ENCODE measurements at places on chromosomes 2 and 18. TPM values are rescaled to one million over a fixed set of nuclear protein-coding genes. Genes with fewer than 3 reads are reported as not detected.

GRCh38 chr2:236161082-236161462 is 7.1 kb downstream of the GBX2 start:
- peaks cover 5% of the 10 kb centered on the region for H3K4me1 ChIP-seq
- H3K27me3 ChIP-seq, result peaks cover 4% of the 10 kb centered on the region
- no peaks in the 10 kb centered on the region for H3K36me3 ChIP-seq

The CD302 gene
- total RNA-seq, result 30.9 TPM

DNA sequence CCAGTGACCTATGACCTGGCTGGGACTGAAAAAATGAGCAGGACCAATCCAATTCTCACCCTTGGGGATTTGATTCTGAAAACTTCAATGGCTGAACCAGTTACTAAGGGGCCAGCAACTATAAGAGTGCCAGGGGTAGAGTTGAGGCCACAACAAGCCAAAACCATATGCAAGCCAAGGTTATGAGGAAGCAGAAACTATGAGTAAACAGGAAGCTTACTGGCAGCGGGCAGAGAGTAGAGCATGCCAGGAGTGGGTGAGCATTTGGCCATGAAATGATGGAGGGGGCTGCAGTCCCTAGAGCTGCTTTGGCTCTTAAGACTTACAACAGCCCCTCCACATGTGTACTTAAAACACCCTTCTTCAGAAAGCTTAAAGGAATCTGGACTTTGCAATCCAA is 82.4 kb downstream of the RBMS1 start:
- no peak overlapping the region for H3K4me3 ChIP-seq
- peak overlapping the region; percentile 61 for H3K27ac ChIP-seq
- peak; percentile 69 for DNase-seq
- H3K27me3 ChIP-seq, result no peaks in the 10 kb centered on the region
- H3K36me3 ChIP-seq, result no peaks in the 10 kb centered on the region
- peaks cover 5% of the 10 kb centered on the region for H3K4me1 ChIP-seq

DNA sequence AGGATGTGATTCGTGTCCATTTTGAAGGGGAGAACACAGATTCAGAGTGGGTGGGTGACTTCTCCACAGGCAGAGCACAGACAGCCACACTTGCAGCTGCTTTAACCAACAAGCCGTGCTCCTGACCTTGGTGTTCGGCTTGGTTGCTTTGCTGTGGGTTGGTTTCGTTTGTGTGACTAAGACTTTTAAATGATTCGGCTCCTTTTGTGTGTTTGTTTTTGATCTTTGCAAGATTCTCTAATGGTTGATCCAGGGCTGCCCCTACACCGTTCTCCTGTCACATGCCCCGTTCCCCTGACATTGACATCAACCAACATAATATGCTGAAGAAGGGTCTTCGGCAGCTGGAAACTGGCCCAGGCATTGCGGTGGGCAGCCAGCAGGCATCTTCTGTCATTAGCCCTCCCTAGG is 95.9 kb upstream of the MBOAT2 start:
- DNase-seq, result no peak
- no peaks in the 10 kb centered on the region for H3K36me3 ChIP-seq
- no peak overlapping the region for H3K27ac ChIP-seq
- no peak overlapping the region for H3K4me3 ChIP-seq

DNA sequence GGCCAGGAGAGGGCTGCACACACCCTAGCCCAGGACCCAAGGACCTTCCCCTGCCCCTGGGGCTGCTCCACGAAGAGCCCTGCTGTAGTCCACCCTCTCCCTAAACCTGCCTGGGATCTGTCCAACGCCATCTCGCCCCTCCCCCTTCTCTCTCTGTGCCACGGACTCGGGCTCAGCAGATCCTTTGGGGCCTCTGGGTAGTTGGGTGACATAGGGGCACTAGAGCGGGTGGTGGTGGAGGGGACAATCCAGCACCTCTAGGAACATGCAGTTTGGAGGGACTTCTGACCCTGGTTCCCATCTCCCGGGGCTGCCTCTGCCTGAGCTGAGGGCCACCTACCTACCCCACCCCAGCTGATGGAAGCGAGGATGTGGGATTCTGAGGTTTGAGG is 7.3 kb upstream of the CRYBA2 start:
- H3K4me1 ChIP-seq, result peaks cover 23% of the 10 kb centered on the region
- no peaks in the 10 kb centered on the region for H3K36me3 ChIP-seq
- H3K27ac ChIP-seq, result no peak overlapping the region
- peaks cover 25% of the 10 kb centered on the region for H3K27me3 ChIP-seq
- no peak overlapping the region for H3K4me3 ChIP-seq
- no peak for DNase-seq

DNA sequence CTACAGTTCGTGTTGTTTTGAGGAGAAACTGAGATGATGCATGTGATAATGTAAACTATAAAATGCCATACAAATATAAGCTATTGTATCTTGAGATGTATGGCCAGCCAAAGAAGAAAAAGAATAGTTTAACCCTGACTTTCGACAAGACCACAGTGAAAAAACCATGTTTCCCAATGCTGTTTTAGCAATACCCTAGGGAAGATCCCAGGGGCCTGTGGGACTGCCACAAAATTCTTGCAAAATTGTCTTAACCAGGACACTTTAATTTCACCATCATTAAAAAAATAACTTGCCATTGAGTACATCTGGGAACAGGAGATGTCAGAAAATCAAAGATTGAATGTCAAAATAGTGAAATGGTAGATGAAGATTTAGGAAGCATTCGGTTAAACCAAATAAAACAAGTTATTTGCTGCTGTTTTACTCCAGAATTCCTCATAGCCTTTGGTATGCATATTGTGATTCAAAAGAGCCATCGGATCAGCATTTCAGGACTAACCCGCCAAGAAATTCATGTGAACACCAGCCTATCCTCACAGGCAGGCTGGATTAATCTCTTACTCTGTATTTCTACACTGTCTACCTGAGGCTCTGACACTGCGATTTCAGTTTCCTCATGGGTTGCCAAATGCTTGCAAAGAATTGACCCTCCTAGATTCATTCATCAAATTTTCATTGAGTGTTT is 49.0 kb upstream of the SP3 start:
- H3K27me3 ChIP-seq, result no peaks in the 10 kb centered on the region
- peaks cover 36% of the 10 kb centered on the region for H3K4me1 ChIP-seq
- no peaks in the 10 kb centered on the region for H3K36me3 ChIP-seq
- DNase-seq, result no peak
- H3K27ac ChIP-seq, result peak overlapping the region; percentile 94
- H3K4me3 ChIP-seq, result no peak overlapping the region

The KCNIP3 gene
- 5.2 TPM for total RNA-seq

The OR6B2 gene
- not detected for total RNA-seq

DNA sequence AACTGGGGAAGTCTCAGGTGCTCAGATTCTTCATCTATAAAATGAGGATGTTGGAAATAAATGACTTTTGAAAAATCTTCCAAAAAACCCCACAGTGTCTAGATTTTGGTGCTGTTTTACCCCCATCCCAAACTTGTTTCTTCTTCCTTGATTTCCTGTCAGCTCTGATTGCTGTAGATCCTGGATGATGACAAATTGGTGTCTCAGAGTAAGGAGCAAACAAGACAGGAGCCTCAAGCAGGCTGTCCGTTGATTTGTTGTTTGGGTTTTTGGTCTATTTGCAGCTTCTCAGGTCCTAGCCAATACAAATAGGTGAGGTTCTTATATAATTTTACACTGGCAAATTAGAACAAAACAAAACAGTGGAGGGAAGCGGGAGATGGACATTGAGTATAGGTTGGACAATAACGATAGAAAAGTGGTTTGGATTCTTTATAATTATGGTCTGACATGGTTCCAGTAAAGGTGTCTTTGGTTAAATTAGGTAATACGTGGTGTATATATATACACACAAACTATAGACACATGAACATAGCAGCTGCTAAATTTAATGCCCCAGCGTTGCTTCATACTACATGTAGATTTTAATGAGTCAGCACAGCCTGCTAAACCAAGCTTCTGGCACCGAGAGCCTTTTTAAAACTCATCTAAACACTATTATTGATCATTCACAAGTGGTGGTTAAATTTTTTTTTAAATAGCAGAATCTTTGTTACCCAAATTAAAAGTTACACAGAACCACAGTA is 142.5 kb downstream of the FMNL2 start:
- no peaks in the 10 kb centered on the region for H3K27me3 ChIP-seq
- DNase-seq, result no peak
- peaks cover 2% of the 10 kb centered on the region for H3K4me1 ChIP-seq
- no peak overlapping the region for H3K4me3 ChIP-seq
- no peaks in the 10 kb centered on the region for H3K36me3 ChIP-seq

The REG3A gene
- not detected for total RNA-seq

The CEP192 gene
- 3.1 TPM for total RNA-seq

DNA sequence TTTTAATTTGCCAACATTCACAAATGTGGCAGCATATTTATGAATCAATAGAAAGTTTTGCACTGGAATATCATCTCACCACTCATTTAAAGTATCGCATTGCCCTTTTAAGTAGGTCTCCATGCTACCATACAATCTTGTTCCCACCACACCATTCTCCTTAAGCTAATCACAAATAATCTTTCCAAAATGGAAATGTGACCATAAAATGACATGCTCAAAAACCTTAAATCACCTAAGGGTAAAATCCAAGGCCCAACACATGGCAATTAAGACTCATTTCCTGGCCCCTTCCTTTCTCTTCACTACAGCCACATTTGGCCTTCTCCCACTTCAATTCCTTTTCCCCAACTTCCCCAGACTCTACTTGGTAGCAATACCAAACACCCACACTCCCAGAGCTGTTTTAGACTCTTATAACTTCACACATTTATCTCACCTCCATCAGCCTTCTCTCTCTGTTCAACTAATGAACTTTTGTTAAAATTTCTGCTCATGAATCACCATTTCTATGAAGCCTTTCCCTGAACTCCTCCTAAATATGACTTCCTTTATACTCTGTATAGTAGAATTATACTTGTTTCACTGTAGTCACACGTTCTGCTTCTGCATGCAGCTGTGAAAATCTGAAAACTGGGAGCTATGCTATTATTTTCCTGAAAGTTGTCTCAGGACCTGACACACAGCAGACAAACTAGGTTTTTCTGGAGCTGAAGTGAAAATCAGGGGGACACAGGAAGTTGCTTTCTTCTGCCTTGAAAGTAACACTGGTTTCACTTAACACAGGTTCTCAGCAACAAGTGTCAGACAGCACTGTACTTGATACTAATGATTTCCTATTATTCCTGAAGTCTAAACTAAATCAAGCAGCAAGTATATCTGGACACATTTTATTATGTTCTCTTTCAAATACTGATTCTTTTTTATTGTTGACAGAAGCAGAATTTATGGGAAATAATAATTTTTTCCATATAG is 303.9 kb downstream of the ZEB2 start:
- no peak overlapping the region for H3K27ac ChIP-seq
- no peaks in the 10 kb centered on the region for H3K36me3 ChIP-seq
- H3K27me3 ChIP-seq, result no peaks in the 10 kb centered on the region
- no peak overlapping the region for H3K4me3 ChIP-seq

GRCh38 chr2:144597388-144597787 is 77.5 kb upstream of the ZEB2 start:
- peaks cover 5% of the 10 kb centered on the region for H3K4me1 ChIP-seq
- no peaks in the 10 kb centered on the region for H3K36me3 ChIP-seq
- DNase-seq, result no peak

The FECH gene
- total RNA-seq, result 33.0 TPM

GRCh38 chr2:28398101-28398834 is 5.6 kb downstream of the FOSL2 start:
- H3K4me1 ChIP-seq, result peaks cover 57% of the 10 kb centered on the region
- H3K27ac ChIP-seq, result peak overlapping the region; percentile 100
- peak overlapping the region; percentile 81 for H3K4me3 ChIP-seq
- H3K27me3 ChIP-seq, result no peaks in the 10 kb centered on the region

DNA sequence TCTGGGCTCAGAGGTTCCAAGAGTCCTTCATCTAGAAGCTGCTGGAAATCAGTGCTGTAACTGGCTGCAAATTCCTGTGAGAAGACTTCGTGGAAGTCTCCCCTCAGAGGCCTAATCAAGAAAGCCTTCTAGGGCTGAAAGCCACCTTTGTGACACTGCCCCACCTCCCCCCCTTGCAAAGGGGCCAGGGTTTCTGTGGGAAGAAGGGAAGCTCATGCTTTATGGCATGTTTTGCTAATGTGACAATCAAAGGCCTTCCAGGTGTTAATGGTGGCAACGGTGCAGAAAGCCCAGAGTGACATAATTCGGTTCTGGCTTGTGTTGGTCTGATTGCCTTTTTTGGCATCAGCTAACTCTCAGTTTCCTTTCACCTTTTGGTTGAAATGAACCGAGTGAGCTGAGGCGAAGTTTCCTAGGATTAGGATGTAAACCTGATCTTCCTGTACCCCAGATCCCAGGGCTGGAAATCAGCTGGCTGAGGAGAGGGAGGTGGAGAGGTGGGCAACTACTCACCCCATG is 126.9 kb upstream of the TRIB2 start:
- H3K4me3 ChIP-seq, result no peak overlapping the region
- H3K36me3 ChIP-seq, result no peaks in the 10 kb centered on the region
- DNase-seq, result no peak
- H3K27ac ChIP-seq, result no peak overlapping the region
- no peaks in the 10 kb centered on the region for H3K27me3 ChIP-seq
- no peaks in the 10 kb centered on the region for H3K4me1 ChIP-seq

GRCh38 chr2:160252278-160252887 is 52.3 kb upstream of the ITGB6 start:
- no peak overlapping the region for H3K4me3 ChIP-seq
- no peak for DNase-seq
- H3K4me1 ChIP-seq, result no peaks in the 10 kb centered on the region
- no peak overlapping the region for H3K27ac ChIP-seq
- H3K36me3 ChIP-seq, result no peaks in the 10 kb centered on the region

DNA sequence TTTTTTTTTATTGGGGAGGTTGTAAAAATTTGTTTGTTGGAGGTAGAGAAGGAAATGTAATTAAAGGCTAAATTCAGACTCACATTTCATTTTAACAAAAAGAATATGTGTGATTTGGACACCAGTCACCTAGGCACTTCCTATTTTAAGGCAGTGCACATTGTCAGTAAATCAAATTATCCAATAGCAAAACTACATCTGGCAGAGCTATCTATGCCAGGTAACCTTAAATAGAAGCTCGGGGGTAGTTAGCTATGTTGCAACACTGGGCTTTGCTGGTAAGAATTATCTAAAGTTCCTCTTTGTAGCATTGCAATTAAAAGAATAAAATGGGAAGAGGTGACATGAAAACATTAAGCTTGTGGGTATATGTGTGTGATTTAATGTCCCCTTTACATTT is 1064.4 kb upstream of the ZEB2 start:
- H3K27ac ChIP-seq, result no peak overlapping the region
- no peaks in the 10 kb centered on the region for H3K27me3 ChIP-seq
- no peak for DNase-seq
- no peaks in the 10 kb centered on the region for H3K4me1 ChIP-seq

- H3K27ac ChIP-seq, result no peak overlapping the region
- no peak overlapping the region for H3K4me3 ChIP-seq
- no peak for DNase-seq
- H3K4me1 ChIP-seq, result peaks cover 2% of the 10 kb centered on the region
- H3K36me3 ChIP-seq, result no peaks in the 10 kb centered on the region
Measured at GRCh38 chr2:64012115-64012514, 7.1 kb downstream of the VPS54 start.

GRCh38 chr2:197673106-197673505 is 2.3 kb downstream of the RFTN2 start:
- H3K27ac ChIP-seq, result no peak overlapping the region
- H3K4me1 ChIP-seq, result no peaks in the 10 kb centered on the region
- no peak for DNase-seq
- no peaks in the 10 kb centered on the region for H3K27me3 ChIP-seq
- H3K36me3 ChIP-seq, result peaks cover 6% of the 10 kb centered on the region
- no peak overlapping the region for H3K4me3 ChIP-seq

The DSEL gene
- total RNA-seq, result 19.1 TPM

GRCh38 chr2:96623116-96623515 is 15.0 kb downstream of the KANSL3 start:
- H3K36me3 ChIP-seq, result peaks cover 10% of the 10 kb centered on the region
- no peak overlapping the region for H3K4me3 ChIP-seq
- DNase-seq, result no peak
- H3K27ac ChIP-seq, result no peak overlapping the region
- H3K27me3 ChIP-seq, result no peaks in the 10 kb centered on the region
